Non-pigmented ciliary epithelial cell (primary cell): ENCODE measurements at places on chromosomes 6 and 20.

DNA sequence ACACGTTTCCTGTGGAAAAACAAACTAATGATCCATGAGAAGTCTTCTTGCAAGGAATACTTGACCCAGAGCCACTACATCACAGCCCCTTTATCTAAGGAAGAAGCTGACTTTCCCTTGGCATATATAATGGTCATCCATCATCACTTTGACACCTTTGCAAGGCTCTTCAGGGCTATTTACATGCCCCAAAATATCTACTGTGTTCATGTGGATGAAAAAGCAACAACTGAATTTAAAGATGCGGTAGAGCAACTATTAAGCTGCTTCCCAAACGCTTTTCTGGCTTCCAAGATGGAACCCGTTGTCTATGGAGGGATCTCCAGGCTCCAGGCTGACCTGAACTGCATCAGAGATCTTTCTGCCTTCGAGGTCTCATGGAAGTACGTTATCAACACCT, 35.4 kb downstream of the GCNT2 start:
- no peak for DNase-seq

GRCh38 chr20:8918145-8918544, 150.7 kb upstream of the PLCB4 start:
- DNase-seq = no peak

DNA sequence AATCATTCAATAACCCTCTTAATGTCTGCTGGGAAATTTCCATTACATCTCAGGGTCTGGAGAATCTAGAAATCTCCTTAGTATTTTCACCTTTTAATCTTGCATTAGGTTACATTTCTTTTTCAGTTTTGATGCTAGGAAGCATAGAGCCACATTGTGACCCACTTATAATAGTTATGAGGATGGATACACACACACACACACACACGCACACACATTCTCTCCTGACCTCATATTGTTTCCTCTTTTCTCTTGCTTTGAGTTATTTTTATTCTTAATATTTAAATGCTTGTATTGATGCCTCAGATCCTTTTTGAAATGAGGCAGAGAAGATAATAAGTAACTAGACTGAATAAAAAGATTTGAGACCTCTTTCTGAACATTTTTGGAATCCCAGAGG, 128.4 kb downstream of the KLHL32 start:
- DNase-seq = no peak

GRCh38 chr6:5665173-5665572, 341.6 kb downstream of the NRN1 start:
- DNase-seq = no peak

DNA sequence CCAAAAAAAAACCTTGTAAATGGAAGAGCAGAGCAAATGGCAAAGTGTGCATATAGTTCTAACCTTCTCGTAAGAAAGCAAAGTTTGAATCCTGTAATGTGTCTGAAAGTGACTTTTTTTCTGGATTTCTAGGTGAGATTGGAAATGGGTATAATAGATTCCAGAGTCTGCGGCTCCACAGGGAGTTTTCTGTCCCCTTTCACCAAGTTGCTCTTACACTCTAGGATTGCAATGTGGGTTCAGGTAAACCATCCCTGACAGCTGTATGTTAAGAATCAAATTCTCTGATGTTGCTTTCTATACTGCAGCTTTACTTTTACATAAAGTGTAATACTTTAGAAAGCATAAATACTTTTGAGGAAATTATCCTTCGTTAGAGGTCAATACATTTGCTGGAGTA, 260.1 kb downstream of the PRL start:
- DNase-seq = no peak

DNA sequence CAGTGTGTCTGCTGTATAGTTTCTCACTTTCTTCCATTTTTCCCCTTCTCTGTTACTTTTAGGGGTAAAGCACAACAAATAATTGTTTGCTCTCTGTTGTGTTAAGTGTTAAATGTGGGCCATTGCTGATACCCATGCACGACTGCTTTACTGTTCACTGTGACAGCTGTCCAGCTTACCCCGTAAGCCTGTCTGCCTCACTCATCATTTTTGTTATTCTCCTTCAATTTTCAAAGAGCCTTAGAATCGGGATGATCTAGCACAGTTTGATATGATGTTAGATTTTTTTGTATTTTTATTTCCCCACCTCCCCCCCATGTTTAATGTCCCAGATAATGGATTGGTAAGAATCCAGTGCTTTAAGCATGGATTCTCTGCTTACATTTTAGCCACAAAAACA, 41.2 kb upstream of the MLIP start:
- no peak for DNase-seq

DNA sequence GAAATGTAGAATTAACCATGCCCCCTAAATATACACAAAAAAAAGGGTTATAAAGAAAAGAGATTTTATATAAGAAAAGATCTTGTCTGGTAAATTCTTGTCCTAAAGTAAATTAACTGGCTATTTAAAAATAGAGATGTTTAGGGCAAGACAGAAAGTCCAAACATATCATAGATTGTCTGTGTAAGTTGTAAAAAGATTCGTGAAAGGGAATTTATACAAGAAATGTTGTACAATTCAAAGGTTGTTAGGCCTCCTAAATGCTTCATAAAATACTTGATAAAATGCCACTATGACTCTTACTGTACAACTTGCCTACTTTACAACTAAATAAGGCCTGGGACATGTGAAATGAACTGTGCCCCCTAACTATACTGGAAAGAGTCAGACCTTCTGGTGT, 21.9 kb upstream of the AGPAT4 start:
- no peak for DNase-seq

DNA sequence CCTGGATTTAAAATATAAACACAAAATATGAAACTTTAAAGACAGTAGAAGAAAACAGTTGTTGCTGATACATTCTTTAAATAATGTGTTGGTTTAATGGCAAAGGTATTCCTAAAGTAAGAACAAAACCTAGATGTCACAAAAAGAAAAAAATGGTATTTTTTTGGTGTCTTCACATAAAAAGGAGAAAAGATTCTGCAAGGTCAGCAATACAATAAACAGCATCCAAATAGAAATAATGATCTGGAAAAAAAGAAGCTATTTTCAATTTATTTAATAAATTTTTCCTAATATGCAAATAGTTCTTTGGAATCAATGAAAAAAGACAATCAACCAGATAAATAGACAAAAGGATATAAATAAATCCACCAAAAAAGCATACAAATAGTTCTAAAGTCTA, 6.5 kb upstream of the ADGRF1 start:
- no peak for DNase-seq

- no peak for DNase-seq
These were observed 89.1 kb downstream of the AIG1 start for GRCh38 chr6:143149771-143150170.

GRCh38 chr20:47540443-47541354, 39.0 kb downstream of the NCOA3 start:
- no peak for DNase-seq

GRCh38 chr6:64723327-64724058, 983.5 kb downstream of the EYS start:
- DNase-seq = no peak

DNA sequence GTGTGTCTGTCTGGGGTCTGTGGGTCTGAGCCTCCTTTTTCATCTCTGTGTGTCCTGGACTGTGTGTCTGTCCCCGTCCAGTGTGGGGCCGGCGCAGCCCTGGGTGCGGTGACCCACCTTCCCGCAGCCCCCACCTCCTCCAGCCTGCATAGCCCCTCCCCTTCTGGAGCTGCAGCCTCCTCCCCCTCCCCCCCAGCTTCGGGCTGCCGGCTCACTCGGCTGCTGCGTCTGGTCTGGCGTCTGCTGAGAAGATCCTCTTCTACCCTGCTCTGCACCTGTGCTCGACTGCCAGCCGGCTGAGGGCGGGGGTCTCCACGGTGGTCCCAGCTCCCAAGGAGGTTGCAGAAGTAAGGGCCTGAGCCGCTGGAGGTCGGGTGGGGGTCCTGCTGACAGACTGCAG, 7.6 kb upstream of the LKAAEAR1 start:
- DNase-seq = no peak

DNA sequence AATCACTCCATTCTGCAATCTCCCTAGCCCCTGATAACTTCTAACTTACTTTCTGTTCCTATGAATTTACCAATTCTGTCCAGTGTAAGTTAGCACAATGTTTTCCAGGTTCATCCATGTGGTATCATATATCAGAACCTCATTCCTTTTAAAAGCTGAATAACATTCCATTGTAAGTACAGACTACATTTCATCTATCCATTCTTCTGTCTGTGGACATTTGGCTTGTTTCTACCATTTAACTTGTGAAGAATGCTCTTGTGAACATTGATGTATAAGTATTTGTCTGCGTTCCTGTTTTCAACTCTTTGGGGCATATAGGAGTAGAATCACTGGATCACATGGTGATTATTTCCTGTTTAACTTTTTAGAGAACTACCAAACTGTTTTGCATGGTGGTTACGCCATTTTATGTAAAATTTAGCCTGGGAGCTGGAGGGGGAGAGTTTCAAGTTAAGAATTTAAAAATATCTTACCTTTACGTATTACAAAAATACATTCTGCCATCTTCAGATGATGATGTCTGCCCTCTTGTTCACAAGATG, 156.5 kb downstream of the BTBD3 start:
- DNase-seq = no peak

DNA sequence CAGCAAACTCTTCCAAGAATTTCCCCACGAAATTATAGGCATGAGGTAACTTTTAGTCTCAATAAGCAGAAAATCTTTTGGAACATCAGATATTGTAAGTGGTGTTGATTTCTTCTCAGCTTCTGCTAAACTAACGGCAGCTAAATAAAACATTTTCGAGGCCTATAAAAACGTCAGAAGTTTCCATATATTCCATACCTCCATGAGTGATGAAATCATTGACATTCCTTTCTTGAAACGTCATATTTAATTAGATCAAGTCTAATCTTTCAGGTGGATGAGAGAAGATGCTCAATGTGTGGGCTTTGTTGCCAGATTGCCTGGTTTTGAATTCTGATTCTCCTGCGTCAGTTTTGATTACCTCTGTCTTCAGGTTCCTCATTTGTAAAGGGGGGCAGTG, 81.3 kb downstream of the CDC5L start:
- no peak for DNase-seq

DNA sequence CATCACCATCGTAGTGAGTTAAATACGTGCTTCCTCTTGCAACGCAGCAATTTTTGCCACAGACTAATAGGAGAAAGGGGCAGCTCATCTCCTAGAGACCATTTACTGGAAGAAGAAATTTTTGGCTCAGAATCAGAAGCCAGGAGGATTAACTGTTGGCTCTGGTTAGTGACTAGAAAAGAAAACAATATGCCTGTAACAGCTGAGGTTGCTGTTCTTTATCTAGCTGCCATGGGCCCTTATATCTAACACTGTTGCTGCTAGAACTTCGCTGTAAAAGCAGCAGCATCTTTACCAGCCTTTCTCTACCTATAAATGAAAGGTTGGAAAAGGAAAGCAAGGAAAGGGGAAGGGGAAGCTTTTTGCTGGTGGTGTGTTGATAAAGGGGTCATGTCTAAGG, 65.9 kb downstream of the FAM135A start:
- DNase-seq = peak; percentile 22

GRCh38 chr6:166736634-166737033, 109.6 kb upstream of the RPS6KA2 start:
- no peak for DNase-seq

DNA sequence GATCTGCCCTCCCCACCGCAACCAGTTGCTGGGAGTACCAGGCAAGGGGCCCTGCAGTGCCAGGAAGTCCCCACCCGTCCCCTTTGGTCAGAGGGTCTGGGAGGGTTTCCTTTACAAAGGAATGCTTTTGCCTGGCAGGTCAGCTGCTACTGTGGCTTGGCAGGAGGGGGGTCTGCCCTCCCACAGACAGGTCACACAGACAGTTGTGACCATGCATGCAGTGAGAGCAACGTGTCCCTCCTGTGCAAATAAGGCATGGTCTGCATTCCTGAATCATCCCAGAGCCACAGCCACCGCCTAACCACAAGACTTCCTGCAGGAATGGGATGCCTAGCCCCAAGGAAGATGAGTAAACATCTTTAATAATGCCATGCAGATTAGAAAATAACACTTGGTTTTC, 439 bp upstream of the F13A1 start:
- no peak for DNase-seq

DNA sequence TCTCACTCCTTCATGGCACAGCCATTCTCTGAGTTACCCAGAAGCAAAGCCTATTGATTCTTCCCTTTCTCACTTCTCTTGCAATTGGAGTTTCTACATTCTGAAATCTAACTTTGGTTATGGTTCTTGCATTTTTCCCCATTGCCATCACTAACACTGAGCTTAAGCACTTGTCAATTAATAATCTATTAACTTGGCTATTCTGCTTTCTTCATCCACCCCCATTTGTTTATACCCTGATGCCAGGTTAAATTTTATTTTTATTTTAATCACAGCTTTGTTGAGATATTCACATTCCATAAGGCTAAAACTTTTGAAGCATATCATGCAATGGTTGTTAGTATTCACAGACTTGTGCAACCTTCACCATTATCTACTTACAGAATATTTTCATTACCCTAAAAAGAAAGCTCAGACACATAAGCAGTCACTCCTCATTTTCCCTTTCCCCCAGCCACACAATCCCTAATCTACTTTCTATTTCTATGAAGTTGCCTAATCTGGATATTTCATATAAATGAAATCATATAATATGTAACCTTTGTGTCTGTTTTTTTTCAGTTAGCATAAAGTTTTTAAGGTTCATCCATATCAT, 222.3 kb downstream of the UBE3D start:
- DNase-seq = no peak

DNA sequence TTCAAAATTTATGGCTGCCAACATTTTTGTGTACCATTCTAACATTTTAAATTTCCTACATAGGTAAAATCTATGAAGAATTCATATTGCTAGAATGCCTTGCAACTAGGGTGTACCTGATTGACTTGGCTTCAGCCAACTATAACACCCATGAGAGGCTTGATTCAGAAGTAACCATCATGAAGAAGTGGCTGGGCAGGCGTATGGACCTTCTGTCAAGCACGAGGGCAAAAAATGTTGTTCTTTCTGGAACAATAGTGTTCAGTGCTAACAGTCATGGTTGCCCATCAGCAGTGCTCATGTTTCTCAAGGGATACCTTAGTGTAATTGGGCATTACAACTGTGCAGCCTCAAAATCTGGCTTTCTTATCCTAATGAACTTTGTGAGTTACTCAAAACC, 42.9 kb downstream of the ID4 start:
- no peak for DNase-seq

DNA sequence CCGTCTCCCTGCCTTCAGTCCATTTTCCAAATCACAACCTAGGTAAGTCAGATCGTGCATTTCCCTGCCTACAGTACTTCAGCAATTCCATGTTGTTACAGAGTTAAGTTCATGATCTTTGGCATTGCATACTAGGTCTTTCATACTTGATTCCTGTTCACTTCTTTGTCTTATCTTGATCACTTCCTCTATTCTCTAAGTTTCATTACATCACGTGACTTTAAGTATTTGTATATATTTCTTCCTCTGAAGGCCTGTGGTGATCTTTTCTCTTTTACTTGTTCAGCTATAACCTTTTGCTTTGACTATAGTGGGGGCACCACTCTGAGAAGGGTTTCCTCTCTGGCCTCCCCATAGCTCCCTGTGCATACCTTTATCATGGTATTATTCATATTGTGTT, 100.2 kb downstream of the TRMT11 start:
- no peak for DNase-seq
